ENCODE measurements at places on chromosomes 2 and 18.

DNA sequence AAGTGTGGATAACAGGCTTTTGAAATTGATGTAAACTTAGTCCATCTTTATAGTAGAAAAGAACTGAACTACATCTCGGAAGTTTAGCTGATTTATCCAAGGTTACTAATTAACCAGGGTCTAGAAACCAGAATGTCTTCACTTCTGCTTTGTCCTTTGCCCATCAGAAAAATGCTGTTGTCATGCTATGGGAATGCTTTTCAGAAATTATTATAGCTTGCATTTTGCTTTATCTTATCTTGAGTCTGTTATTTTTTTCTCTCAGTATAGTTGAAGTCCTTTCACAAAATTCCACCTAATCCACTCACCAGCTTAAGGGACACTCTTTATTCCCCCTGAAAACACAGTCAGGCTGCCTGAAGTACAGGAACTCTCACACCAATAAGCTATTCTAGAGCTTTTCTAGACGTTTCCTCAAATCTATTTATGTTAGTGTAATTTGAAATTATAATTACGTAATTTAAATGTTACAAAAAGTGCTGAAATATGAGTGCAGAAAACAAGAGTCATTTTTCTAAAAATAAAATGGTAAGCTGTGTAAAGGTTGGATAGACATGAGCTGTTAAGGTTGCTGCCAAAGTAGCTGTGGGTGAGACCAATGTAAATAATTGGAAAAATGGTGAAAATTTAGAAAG, 456.3 kb downstream of the TGIF1 start:
- no peak for DNase-seq

DNA sequence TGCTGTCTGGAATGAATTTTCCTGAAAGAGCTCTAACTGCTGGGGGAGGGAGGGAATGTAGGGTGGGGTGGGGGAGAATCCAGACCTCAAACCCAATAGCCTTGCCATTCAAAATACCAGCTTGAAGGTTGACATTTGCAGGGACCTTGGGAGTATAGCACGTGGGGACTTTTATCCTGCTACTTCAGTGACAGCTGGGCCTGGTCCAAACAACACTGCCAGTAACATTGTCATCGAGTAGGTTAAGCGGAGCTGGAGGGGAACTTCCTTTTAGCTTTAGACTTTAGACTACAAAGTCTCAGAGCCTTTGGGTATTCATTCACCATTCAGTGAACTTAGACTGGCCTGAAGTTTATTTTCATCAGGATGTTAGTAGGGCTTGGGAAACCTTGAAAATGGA, 248.7 kb downstream of the MEIS1 start:
- DNase-seq, result no peak

- peak; percentile 80 for DNase-seq
Observed at GRCh38 chr2:158529379-158530259, 72.9 kb downstream of the PKP4 start.

GRCh38 chr18:13461936-13462335, 243.4 kb downstream of the LDLRAD4 start:
- DNase-seq, result no peak

- peak; percentile 60 for DNase-seq
Observed at GRCh38 chr2:181459621-181460021, 2.4 kb downstream of the ITGA4 start.

DNA sequence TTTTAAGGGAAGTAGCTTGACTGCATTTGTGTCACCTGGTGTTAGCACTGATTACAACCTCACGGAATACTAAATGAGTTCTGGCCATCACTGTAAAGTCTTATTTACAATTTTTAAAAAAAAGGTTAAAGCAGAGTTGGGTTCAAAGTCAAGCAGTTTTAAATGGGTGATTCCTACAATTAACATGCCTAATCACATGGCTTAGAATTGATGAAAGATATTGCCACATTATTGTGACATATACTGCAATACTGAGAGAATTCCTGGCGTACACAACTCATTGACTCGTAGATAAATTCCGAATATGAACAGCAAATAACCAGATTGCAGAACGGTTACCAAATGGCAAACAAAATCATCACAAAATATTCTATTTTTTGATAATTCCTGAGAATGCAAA, 34.2 kb downstream of the ROCK2 start:
- no peak for DNase-seq

DNA sequence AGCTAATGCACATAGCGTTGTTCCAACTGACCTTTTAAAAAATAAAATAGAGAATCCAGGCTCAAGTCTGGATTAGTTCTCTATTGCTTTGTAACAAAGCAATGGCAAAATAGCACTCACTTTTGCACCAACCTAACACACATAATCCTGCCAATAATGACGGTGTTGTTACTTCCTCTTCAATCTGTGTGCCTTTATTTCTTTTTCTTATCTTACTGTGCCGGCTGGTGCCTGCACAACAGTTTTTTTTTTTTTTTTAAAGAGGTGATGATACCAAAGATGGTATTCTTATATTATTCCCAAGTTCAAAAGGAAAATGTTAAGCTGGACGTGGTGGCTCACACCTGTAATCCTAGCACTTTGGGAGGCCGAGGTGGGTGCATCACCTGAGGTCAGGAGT, 3.4 kb downstream of the PLB1 start:
- no peak for DNase-seq

- no peak for DNase-seq
Observed at GRCh38 chr2:257429-257828, 6.4 kb downstream of the SH3YL1 start.

GRCh38 chr2:28736034-28736433, 15.6 kb upstream of the PPP1CB start:
- DNase-seq, result no peak

DNA sequence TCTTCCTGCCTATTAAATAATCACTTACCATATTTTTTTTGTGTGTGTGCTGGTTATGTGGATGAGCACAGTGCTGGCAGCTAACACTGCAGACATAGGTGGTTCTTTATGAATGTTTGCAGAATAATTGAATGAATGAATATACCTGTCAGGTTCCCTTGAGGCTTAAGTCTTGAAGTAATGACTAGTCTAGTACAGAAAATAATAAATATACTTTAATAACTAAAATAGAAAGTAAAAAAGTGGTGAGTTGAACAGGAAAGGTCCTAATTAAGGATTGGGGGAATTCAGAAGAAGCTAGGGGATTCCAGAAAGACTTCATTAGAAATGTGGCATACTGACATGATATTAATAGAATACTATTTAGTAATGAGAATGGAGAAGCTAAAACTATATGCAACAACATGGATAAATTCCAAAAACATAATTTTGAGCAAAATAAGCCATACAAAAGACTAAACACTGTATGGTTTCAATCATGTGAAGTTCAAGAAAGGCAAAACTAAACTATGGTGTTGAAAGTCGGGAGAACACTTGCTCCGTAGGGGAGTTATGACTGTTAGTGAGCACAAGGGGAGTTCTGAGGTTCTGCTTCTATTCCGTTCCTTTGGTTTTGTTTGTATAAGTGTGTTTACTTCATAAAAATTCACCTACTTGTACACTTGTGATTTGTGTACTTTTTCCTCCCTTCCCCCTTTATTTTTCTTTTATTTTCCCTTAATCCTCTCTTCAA, 464.6 kb downstream of the MTX2 start:
- DNase-seq, result no peak

- DNase-seq, result no peak
Observed at GRCh38 chr2:181970160-181970794, 15.4 kb upstream of the PPP1R1C start.
